ENCODE measurements at places on chromosomes 1 and 21.

GRCh38 chr21:17726047-17726829 lies 92.9 kb downstream of the C21orf91 start:
- no peak for DNase-seq

DNA sequence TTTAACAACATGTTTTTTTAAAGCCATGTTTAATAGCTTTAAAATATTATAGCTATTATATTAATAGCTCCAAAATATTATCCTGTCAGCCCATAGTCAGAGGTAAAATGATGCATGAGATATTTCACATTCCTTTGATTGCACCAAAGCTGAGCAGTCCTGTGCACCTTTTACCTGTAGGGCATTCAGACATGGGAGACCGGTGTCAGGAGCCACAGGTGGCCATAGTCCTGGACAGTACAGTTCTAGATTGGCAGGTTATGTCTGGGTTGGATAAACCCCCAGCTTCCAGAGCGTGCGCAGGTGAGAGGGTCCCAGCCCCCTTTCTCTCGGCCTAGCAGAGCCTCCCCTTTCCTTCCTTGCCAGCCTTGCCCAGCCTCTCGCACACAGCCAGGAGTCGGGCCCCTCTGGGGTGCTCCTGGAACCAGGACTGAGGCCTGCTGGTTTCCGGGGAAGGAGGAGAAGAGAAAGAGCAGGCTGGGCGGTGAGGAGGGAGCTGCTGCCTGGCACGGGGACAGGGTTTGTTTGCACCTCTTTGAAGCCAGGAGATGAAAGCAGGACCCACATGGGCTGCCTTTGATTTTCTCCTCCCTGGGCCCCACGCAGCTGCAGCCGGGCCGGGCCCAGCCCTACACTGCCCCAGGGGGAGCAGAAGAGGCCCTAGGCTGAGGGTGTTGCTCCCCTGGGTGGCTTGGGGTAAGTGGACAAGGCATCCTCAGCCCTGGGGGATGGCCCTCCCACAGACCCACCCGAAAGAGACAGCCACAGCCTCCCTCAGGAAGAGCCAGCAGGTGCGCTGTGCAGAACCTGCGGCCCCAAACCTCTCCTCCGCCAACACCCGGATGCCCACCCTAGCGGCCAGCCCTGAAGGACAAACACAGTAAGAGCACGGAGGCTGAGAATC lies 75.2 kb upstream of the TARDBP start:
- no peak for DNase-seq

DNA sequence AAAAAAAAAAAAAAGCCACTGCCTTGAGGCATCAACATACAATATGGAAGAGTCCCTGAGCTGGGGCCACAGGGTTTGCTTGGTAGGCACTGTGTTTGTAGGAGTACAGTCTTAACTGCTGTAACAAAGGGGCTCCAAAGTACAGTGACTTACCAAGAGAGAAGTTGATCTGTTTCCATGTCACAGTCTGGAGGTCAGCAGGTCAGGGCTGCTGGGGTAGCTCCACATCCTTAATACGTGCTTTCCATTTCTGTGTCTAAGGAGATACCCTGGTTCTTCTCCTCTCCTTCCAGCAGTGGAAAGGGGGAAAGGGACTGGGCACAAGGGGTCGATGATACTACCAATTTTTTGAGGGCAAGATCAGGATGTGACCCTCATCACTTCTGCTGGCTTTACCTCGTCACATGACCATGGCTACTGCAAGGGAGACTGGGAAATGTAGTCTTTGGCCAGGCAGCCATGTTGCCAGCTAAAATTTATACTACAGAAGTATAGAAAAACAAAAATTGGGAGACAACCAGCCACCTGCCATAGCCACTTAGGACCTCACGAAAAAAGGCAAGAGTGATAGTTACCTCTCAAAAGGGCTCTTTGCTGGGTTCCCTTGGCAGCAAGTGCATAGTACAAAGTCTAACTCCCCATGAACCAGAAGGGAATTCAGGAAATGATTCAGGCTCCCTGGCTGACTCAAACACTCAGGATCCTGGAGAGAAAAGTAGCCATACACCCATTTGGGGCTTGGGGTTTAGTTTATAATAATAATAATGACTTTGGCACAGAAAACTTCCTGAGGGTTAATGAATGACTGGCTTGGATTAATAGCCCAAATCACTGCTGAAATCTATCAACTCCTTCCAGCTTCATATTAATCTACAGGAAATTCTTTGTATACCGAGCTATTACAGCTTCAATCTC lies 52.7 kb upstream of the ATP5PO start:
- DNase-seq, result peak; percentile 17

DNA sequence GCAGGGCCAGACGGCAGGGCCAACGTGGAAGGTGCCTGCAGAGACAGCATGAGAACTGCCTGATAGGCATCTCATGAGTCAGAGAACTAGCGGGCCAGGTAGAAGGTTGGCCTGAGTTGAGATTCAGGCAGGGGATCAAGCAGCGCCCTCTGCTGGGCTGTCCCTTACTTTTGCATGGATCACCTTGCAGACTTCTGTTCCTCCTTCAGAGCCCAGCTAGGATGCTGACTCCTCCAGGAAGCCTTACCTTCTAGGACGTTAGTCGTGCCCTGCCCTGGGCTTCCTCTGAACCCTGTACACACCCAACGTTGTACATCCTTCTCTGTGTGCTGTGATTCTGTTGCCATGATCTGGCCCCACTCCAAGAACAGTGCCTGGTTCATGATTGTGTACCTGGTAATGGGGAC lies 231.3 kb upstream of the VAMP3 start:
- DNase-seq, result no peak

DNA sequence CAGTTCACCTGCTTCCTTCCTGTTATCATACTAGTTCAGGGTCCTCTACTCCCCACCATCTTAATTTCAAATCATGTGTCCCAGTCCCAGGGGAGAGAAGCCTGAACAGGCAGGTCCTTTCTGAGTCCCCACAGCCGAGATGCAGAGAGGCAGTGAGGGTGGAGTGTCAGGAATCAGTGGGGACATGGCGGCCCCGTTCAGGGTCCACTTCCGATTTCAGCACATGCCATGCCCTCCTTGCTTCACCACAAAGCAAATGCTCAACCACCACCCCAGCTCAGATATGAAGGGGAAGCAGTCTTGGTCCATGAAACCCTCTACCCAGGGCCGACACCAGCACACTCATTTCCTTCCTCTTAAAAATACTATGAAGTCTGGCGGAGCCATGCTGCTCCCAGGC lies 5.2 kb upstream of the SEMA4A start:
- no peak for DNase-seq

Measured in CD4-positive, alpha-beta memory T cell (primary cell).